ENCODE measurements at places on chromosomes 1 and 21. TPM values are rescaled to one million over a fixed set of nuclear protein-coding genes. Genes with fewer than 3 reads are reported as not detected.

CASZ1 gene
- 8.5 TPM for total RNA-seq

CELA3A gene
- total RNA-seq = 2.9 TPM

RAB13 gene
- 90.1 TPM for total RNA-seq

PLXNA2 gene
- total RNA-seq = 28.2 TPM

ADGRB2 gene
- total RNA-seq = 5.2 TPM

FCGR2B gene
- 30.2 TPM for total RNA-seq

PRPF38A gene
- 38.8 TPM for total RNA-seq

UTS2 gene
- not detected for total RNA-seq

MYBPH gene
- not detected for total RNA-seq

RIPK4 gene
- 0.09 TPM for total RNA-seq

DEPDC1 gene
- total RNA-seq = 0.27 TPM

PINK1 gene
- total RNA-seq = 72.3 TPM

B3GALT5 gene
- not detected for total RNA-seq

C1orf185 gene
- not detected for total RNA-seq

SELE gene
- total RNA-seq = 20.1 TPM

LAMC1 gene
- 263 TPM for total RNA-seq

TRIM67 gene
- 0.04 TPM for total RNA-seq

LORICRIN gene
- not detected for total RNA-seq

LHX8 gene
- not detected for total RNA-seq

CNTN2 gene
- total RNA-seq = 8.0 TPM

NOTCH2 gene
- total RNA-seq = 159 TPM

SMCP gene
- not detected for total RNA-seq

MSH4 gene
- 1.6 TPM for total RNA-seq

TMEM69 gene
- total RNA-seq = 14.0 TPM

GREM2 gene
- 1.0 TPM for total RNA-seq

PLPP3 gene
- total RNA-seq = 198 TPM

OR6Y1 gene
- total RNA-seq = not detected

CHRNB2 gene
- 0.18 TPM for total RNA-seq

CLDN19 gene
- total RNA-seq = 243 TPM

INKA2 gene
- 17.9 TPM for total RNA-seq

SPRTN gene
- 10.5 TPM for total RNA-seq

LCE1D gene
- total RNA-seq = not detected

C4BPA gene
- 0.27 TPM for total RNA-seq

PGBD5 gene
- total RNA-seq = 6.6 TPM

CFAP410 gene
- total RNA-seq = 26.7 TPM

SHE gene
- 30.5 TPM for total RNA-seq

TMEM54 gene
- total RNA-seq = 12.3 TPM

RGS13 gene
- total RNA-seq = 0.22 TPM

LAPTM5 gene
- total RNA-seq = 65.0 TPM

SPATA45 gene
- total RNA-seq = 0.80 TPM

GJA9 gene
- total RNA-seq = not detected

CLIC6 gene
- total RNA-seq = 4.7 TPM

IL12RB2 gene
- total RNA-seq = 2.3 TPM

S100A9 gene
- 225 TPM for total RNA-seq

MATN1 gene
- total RNA-seq = 0.18 TPM

RGS4 gene
- 10.7 TPM for total RNA-seq

GIPC2 gene
- total RNA-seq = 4.0 TPM

SOX13 gene
- total RNA-seq = 56.3 TPM

CDC7 gene
- 3.9 TPM for total RNA-seq

MAP3K21 gene
- total RNA-seq = 1.6 TPM

PPFIA4 gene
- total RNA-seq = 3.1 TPM

LPAR3 gene
- 0.36 TPM for total RNA-seq

OR2G6 gene
- total RNA-seq = not detected

TDRD10 gene
- 11.7 TPM for total RNA-seq
